Muscle of arm (tissue), 14 donors: ENCODE measurements at places on chromosomes 7 and 10. TPM values are rescaled to one million over a fixed set of nuclear protein-coding genes. Genes with fewer than 3 reads are reported as not detected.

PRSS2 gene
- not detected for polyA plus RNA-seq

LOXL4 gene
- polyA plus RNA-seq, result 13.1 TPM

PRTFDC1 gene
- polyA plus RNA-seq, result 26.9 TPM

INA gene
- 0.14 TPM for polyA plus RNA-seq

CPN1 gene
- not detected for polyA plus RNA-seq

SFTPA1 gene
- 0.08 TPM for polyA plus RNA-seq

- DNase-seq, result no peak
These were observed 27.7 kb downstream of the CUBN start for GRCh38 chr10:17101910-17102266.

GRCh38 chr10:69839696-69840345 lies 38.1 kb downstream of the COL13A1 start:
- DNase-seq, result no peak

DNA sequence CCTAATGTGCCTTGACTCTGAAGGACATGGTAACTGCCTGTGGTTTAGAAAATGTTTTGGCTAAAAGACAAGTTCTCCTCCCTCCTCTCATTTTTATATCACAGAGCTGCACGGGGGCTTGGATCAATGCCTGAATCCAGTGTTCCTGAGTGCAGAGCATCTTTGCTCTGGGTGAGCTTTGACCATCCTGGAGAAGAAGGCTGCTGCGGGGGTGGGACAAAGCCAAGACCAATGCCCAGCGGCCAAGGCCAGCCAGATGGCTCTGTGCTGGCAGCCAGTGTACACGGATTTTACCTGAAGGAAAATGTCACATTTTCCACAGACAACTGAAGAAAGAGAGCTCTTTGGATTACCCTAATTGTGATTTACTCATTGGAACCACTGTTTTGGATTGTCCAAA lies 102.0 kb upstream of the TARP start:
- DNase-seq, result no peak

DNA sequence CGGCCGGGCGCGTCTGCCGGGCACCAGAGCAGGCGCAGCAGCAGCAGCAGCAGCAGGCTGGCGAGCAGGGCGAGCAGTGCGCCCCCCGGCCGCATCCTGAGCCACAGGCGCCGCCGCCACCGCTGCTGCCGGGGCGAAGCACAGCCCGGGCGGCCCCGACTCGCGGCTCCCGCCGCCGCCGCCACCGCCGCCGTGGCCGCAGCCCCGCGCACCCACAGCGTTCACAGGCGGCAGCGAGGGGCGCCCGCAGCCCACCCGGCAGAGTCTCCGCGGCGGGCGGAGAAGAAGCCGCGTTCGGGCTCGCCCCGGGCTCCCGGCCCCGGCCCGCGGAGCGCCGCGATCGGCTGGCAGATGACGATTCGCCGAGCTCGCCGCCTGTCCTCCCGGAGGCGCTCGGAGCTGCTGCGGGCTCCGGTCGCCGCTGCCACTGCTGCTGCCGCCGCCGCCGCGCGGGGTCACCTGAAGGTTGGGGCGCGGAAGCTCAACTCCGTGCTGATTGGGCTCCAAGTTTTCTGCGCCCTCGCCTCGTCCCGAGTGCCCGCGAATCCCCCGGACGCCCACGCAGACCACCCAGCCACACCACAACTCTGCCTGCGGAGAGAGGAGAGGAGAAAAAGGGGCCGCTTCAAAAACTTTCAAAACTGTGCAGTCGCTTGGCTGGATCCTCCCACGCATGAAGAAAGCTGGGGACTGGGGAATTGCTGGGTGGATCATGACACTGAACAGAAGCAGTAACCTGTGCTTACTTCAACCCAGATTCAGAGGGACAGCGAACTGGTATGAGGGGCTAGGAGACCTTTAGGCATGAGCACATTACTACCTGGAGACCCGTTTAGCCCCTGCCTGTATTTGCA lies at the start of gene ST8SIA6:
TSS of gene ST8SIA6 (minus strand) at position 435 of the 854 bp plus-strand sequence. CDS start at position 95, 340 bp downstream.
- peak; percentile 56 for DNase-seq

DNA sequence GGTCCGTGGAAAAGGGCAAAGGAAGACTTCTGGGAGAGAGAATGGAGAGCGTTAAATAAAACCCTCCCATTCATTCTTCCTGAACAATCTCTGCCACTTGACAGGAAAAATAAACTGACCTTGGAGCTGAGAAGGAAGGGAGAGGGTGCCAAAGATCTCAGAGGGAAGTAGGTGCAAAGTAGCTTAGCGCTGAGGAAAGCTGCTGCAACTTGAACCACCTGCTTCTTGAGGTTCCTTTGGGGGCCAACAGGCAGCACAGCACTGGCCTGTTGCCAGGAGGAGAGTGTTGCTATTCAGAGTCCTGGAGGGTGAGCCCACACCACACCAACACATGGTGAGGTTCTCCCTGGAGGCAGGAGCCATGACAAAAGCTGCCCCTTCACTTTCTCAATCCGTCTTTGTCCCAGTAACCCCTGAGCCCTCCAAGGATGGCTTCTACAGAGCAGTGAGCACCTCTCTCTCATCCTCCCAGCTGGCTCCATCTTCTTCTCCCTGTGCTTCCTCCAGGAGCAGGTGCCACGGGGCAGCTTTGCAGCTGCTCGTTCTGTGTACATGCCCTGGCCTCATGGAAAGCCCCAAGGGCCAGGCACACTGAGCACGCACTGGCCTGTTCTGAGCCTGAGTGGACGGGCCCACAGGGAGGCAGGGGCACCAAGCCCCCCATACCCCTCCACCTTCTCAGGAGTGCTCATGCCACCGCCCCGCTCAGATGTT lies 101.3 kb downstream of the STRA8 start:
- DNase-seq, result no peak

- no peak for DNase-seq
These were observed 19.7 kb upstream of the PWWP2B start for GRCh38 chr10:132377326-132377725.

DNA sequence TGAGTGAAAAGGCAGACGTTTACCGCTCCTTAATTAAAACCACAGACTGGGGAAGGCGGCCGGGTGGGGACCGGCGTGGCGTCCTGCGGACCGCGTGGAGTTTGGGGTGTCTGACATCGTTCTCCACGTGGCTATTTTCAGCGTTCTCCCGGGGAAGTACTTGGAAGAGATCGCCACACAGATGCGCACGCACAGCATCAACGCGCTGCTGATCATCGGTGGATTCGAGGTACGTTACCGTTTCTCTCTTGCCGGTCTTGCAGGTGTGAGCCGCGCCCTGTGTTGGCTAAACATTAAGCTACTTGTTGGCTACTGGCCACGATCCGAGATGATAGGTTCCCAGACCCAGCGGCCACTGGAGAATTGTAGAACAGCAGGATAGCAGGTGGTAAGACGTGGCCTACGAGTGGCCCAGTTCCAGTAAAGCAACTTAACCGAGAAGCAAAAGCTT lies 51.3 kb downstream of the PFKP start:
- no peak for DNase-seq

DNA sequence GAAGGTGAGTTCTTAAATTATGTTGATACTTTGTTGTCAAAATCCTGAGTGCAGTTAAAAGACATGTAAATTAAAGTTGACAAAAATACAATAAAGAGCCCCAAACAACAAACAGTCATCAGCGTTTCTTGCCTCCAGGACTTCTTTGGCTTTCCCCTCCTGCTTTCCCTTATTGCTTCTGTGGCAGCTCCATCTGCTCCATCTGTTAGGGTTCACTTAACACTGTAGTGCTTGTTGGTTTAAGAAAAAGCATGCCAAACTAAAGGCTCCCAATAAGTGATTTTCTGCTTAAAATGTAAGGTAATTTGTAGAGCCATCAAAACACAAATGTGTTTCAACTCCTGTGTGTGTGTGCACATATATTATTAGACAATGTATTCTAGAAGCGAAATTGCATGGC lies 254.3 kb upstream of the GNAI1 start:
- DNase-seq, result no peak

DNA sequence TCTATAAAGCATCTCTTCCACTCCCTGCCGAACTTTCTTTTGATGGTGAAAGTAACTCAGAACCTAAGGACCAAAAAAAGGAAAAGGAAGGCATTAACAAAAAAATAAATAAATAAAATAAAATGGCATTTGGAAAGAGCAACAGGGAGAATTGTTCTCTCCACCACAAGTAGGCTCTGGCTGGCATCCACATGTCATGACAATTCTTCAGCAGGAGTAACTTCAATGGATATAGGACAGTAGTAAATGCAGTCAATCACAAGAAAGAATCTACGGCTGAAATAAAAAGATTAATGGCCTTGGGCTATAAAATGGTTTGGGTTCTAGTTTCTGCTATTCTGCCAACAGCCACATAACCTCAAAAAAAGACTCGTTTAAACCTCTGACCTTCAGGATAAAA lies 23.9 kb downstream of the NCAPG2 start:
- DNase-seq, result no peak

GRCh38 chr7:129652914-129653313 lies 41.4 kb downstream of the NRF1 start:
- no peak for DNase-seq
